ENCODE measurements at places on chromosomes 3 and 15.
A peak's percentile ranks its signal among the peaks of the same experiment; 100 is the strongest.

DNA sequence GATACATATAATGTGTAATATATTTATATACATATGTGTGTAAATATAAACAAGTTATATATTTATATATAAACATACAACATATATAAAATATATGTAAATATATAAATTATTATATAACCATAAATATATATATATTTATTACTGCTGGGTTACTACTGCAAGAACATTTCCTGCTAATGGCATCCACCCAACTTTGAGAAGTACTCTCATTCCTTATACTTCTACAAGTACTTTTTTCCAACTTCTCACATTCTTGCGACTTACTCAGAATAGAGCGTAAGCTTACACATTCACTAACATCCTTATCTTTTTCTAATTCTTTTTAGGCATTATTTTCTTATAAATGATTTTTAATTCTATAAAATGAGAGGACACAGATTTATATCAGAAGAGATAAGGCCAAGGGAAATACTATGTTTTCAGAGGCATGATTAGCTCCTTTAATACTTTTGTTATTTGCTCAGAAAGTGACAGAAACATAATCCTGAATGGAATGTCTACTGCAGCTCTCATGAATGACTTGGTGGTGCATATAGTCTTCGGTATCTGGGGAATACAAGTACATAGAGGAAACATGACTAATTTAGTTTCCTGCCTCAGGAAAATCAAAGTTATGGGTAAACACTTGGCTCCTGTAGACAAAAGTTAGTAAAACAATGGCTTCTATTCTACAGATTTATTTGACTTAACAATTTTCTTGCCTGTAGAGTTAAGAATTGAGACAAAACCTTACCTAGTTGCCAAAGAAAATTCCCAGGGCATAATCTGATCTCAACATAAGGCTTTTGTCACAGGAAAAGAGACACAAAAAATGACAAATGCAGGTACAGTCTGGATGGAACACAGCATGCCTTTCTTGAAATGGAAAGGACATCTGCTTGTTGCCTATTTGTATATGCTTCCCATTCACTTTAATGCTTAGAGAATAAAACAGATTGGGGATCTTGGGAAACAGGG lies 453.9 kb downstream of the SQOR start:
- DNase-seq = peak; percentile 3

GRCh38 chr3:183491109-183491922 lies 62.9 kb upstream of the MCF2L2 start:
- no peak for DNase-seq

DNA sequence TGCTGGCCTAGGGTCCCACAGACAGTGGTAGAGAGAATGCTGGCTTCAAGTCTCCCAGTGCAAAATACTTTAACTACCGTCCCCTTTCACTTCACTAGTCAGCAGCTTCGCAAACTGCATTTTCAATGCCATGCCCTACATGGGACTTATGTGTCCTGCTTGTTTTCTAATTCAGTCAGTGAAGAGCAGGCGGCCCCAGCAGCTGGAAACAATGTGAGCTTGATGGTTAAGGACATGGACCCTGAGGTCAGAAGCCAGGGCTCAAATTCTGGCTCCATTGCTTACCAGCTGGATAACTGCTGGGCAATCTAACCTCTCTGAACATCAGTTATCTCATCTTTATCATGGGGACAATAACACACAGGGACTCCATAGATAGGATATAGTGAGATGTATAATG lies 58.4 kb downstream of the SLC12A8 start:
- no peak for DNase-seq

GRCh38 chr3:48535578-48535977 lies 21.0 kb downstream of the PFKFB4 start:
- no peak for DNase-seq

DNA sequence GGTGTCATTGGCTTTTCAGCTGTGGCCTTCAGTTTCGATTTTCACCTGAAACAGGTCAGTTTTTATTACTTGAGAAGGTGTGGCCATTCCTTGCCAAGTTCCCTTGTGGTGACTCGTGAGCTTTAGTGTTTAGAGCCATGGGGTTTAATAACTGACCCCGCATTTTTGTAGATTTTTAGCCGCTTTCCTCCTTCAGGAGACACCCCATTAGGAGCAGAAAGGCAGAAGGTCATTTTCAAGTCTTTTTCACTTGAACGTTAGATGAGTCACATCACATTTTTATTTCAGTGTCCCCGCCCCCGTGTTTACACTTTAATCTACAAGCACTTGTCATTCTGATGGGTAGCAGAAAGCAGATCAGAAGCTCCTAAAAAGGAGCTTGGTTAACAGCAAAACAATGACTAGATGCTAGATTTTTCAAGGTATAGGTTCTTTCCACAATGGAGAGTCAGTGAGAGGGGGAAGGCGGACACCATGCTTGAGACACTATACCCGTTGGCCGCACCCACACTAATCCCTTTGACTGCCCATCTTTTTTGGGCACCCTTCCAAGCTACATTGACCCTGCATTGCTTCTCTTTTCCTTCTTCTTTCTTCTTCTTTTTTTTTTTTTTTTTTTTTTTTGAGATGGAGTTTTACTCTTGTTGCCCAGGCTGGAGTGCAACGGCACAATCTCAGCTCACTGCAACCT lies 132.7 kb downstream of the GHSR start:
- peak; percentile 38 for DNase-seq

DNA sequence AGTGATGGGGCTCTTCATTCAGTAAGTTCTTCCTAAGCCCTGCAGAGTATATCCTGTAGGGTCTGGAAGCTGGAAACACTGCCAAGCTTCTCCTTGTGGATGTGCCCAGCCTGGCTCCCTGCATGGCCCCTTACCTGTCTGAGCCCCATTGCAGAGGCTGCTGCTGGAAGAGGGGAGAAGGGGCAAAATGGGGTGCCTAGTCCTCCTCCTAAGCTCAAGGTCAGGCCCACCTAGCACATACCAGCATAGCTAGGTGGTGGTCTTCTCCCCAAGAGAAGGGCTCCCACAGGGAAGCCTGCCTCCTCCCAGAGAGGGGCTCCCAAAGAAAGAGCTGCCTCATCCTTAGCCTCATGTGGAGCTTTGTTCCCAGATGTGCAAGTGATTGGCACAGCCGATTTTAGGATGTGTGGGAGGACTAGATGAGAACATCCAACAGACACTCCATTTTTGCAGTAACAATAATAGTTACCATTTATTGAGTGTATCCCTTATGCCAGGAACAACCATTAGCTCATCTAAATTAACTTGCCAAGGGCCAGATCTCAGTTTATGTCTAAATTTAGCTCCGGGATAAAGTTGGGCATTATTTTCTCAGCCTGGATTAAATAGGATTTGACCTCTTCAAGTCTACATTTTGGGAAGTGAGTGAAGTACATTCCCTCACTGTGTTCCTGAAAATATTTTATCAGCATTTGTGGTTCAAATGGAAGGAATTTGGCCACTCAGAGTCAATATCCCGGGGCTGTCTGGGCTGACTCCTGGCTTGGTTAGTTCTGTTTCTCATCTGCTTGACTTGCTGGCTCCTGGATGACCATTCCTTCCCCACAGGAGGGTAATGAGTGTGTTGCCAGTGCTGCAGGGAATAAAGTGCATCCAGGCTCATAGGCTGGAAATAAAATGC lies 291.1 kb upstream of the ROPN1 start:
- DNase-seq = peak; percentile 23

DNA sequence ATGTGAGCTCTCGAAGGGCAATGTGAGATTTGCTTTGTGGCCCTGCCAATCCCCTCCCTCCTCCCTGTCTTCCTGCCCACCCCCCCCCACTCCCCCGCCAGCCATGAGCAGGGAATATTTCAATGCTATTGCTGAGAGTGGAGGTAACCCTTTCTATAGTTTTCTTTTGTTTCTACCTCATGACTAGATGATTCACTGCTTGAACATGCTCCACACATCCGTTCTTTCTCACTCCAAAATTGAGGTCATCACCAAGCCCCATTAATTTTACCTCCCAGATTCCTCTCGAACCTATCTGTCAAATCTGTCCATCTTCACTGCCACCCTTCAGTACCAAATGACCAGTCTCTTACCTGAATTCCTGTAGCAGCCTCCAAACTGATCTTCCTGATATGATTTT lies 12.2 kb downstream of the ZNF774 start:
- peak; percentile 39 for DNase-seq

GRCh38 chr15:75921732-75922703 lies 18.3 kb downstream of the FBXO22 start:
- DNase-seq = no peak

DNA sequence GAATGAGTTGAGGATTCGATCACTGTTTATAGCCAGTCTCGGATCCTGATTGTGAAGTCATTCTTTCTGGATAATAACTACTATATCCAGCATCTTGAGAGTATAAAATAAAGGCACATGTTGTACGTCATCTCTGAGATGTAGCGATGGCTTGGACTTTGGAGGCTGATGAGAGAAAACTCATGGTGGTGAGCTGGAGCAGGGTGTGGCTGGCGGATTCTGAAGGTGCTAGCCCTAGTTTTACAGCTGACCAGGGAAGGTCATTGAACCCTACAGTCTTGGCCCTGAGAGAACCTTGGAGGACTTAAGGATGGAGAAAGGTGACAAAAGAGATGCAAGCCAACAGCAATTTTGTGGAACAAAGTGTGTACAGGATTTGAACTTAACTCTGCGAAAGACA lies 153.8 kb downstream of the IGF1R start:
- DNase-seq = no peak

DNA sequence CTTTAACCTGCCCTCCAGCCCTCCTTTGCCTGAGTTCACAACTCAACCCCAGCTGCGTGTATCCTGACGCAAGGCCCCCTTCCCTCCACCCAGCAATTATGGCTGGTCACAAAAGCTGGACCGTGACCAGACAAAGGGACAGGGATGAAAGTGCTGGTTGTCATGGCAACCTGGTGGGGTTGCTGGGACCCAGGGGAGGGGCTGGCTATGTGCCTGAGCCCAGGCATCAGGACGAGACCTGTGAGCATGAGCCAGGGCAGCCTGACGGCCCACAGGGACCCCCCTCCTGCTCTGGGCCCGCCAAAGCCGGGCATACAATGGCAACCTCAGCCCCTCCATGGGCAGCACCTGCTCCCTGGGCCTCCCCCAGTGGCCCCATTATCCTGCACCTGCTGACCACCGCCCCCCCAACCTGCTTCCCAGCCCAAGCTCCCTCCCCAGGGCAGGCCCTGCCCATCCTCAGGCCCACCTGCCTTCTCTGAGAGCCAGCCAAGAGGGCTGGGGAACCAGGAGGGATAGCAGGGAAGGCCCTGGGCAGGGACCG lies 4.5 kb upstream of the DNAH1 start:
- DNase-seq = no peak

DNA sequence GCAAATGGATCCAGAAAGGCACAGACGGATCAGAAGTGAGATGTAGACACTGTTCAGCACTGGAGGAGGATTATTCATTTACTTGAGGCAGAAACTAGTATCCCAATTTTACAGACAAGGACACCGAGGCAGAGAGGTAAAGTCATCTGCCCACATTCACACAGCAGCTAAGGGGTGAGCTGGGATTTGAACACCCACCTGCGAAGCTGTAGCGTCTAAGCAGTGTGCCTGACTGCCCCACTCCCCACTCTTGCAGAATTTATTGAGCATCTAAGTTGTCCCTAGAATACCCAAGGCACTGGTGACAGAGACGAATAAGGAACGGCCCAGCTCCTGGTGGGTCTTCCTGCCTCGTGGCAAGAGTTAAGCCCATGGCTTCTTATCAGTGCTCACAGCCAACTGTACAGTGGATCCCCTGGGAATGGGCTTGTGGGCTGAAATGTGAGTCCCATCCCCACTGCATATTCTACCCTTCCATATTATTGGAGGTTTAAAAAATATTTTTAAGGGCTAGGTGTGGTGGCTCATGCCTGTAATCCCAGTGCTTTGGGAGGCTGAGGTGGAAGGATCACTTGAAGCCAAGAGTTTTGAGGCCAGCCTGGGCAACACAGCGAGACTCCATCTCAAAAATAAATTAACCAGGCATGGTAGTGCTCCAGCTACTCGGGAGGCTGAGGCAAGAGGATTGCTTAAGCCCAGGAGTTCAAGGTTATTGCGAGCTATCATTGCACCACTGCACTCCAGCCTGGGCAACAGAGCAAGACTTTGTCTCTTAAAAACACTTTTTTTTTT lies 77.6 kb downstream of the IQSEC1 start:
- DNase-seq = no peak

DNA sequence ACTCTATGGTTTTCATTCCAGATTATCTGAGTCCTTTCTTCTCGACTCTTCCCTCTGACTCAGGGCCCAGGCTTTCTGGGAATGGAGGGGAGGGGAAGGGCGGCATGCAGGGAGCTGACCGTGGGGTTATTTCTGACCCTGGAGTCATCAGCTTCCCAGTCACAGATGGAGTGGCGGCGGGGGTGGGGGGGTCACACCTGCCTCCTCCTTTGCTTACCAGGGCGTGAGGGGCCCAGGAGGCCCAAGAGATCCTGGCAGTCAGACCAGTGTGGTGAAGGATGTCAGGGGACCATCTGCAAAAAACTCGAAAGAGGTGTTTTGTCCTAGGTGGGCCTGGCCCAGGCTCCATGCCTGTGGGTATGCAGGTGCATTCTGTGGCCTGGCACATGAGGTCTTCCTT lies 996 bp upstream of the XIRP1 start:
- no peak for DNase-seq

DNA sequence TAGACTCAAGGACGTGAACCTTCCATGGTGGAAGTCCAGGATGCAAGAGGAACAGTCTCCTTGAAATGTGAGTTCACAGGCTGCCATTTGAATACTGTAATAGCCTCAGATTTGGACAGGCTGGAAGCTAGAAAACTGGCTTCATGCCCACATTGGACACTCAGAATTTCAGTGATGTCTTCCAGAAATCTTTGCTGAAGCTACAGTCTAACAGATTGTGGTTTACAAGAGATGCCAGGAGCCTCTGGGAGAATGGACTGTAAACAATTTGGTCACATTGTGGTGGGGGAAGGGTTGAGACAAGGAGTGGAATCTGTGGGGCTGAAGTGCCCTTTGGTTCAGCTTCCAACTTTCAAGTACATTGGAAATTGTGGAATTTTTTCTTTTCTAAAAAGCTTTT lies 252.0 kb upstream of the PROK2 start:
- DNase-seq = no peak

DNA sequence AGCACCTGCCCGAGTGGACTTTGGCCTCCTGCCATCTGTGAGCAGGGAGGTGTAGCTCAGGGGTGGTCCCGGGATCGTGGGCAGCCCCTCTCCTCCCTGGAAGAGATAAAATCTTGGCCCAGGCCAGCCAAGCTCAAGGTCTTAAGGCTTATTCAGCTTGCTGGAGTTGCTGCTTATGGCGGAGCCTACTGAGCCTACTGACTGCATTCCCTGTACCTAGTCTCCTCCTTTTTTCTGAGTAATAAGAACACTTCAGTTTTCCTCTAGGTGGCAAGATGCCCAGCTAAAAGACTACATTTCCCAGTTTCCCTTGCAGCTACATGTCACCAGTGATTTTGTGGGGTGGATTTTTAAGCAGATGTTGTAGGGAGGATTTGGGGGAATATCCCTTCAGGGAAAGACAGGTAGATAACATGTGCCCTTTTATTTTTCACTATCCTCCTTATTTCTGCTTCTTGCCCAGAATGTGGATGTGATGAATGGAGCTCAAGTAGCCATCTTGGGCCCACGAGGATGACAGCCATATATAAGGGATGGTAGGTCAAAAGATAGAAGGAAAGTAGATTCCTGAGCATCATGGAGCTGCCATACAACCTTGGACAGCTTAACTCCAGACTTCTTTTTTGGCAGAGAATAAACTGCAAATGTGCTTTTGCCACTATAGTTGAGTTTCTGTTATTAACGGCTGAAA lies 41.4 kb upstream of the INSYN1 start:
- no peak for DNase-seq

- DNase-seq = no peak
Measured at GRCh38 chr15:90035840-90036230, 34.7 kb downstream of the ZNF710 start.

Measured in COLO829 (cell line).